ENCODE measurements at places on chromosomes 6 and 20.

DNA sequence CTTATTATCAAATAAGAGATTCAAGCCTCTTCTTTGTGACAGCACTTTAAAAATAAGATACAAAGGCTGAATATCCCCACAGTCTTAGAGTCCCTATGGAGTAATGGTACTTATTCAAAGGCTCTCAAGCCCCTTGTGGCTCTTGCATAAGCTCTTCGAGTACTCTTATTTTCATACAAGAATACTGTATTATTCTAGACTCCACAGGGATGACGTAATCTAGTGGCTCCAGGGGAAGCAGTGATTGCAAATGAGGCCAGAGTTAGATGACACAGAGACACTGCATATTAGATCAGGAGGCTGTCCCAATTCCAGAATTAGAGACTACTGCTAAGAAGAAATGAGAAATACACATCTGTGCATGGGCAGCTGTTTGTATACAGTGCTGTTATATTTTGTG, 1195.9 kb upstream of the MAP3K7 start:
- DNase-seq = no peak

DNA sequence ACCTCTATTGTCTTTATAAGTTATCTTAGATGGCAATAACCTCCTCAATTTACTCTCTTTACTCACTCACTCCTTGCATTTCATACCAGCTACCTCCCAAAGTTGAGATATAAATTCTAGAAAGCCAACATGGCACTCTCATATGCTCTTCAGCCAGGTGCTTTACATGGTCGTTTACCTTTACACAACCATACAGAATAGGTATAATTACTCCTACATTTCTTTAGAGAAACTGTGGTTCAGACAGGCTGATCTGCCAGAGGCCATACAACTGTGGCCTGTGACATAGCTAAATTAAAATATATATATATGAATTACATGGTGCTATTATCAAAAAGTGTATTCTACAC, 45.7 kb downstream of the HBS1L start:
- DNase-seq = no peak

GRCh38 chr20:23013429-23013828, 21.7 kb upstream of the SSTR4 start:
- peak; percentile 91 for DNase-seq

DNA sequence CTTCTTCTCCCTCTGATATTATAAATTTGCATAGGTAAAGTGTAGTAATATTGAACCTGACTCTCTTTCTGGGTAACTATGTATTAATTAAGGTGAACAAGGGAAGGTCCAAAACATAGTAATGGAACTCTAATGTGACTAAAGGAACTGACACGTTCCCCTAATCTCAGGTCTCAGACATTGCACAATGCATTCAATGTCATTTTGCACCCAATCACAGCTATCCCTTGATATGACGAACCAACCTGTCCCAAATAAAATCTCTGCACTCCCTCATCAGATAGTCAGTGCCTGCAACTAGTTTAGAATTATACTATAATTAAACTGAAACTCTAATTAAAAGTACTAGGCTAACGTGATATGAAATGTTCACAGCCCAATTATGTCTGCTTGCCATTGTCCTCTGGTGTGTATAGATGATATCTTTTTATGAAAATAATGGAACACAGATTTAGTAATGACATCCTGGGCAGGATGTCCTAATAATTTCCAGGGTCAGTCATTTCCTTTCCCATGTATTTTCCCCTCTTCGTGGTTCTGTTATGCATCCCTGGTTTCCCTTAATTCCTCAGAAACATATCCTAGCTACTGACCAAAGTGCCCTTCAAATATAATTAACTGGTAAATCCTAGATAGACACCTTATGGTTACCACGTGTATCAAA, 36.8 kb downstream of the PTPRK start:
- no peak for DNase-seq

- DNase-seq = no peak
Measured at GRCh38 chr6:159700970-159701369, 7.9 kb upstream of the SOD2 start.

- DNase-seq = no peak
Measured at GRCh38 chr6:84224251-84224650, 3.2 kb downstream of the CEP162 start.

- DNase-seq = no peak
Measured at GRCh38 chr6:144990784-144991183, 705.6 kb downstream of the UTRN start.

DNA sequence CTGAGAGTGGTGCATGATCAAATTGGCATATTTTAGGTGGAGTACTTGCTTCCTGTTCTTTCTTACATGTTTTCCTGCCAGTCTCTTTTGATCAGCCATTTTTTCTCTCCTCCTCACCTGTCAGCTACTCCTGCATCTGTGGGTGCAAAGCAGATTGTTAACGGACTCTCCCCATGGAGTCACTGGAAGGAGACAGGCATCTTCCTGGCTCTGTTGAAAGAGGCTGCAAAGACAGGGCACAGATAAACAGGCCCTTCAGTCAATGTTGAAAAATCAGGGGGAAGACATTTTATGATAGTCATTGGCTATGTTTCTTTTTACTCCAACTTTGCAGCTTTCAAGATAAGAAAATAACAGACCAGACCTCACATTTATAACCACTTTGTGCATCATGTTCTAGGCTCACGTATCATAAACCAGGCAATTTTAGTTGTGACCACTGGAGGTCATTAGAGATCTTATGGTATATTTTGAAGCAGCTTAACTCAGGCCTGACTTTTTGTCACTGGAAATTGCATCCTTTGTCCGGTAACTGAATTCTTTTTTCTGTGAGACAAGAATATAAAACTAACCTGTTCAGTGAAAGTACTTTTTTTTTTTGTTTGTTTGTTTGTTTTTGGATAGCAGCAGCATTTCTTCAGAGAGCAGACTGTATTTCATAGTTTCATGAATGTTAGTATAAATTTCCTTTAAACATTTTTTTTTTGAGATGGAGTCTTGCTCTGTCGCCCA, 20.1 kb downstream of the ECT2L start:
- DNase-seq = peak; percentile 69

GRCh38 chr6:140441256-140441655, 1066.8 kb upstream of the CITED2 start:
- DNase-seq = peak; percentile 58

DNA sequence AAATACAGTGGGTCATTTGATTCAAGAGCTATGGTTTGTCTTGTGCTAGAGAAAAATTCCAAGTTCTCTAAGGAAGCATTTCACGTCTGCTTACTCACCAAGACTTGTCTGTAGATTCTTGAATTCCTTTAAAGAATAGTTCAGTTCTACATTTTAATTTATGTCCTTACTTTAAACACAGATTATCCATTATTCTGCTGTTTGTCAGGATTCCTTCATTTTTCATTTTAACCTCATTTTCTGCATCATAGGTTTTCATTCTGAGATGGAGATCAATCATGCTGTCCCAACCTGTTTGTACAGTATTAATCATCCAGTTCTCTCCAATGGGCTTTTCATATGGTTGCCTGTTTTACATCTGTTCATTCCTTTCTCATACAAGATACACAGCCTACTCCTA, 24.5 kb upstream of the POPDC3 start:
- DNase-seq = peak; percentile 33

GRCh38 chr6:49072146-49072545, 390.9 kb downstream of the MMUT start:
- DNase-seq = no peak

GRCh38 chr6:215335-216034, 76.8 kb upstream of the DUSP22 start:
- peak; percentile 89 for DNase-seq

GRCh38 chr20:17995967-17996819, 27.4 kb downstream of the MGME1 start:
- DNase-seq = peak; percentile 88

DNA sequence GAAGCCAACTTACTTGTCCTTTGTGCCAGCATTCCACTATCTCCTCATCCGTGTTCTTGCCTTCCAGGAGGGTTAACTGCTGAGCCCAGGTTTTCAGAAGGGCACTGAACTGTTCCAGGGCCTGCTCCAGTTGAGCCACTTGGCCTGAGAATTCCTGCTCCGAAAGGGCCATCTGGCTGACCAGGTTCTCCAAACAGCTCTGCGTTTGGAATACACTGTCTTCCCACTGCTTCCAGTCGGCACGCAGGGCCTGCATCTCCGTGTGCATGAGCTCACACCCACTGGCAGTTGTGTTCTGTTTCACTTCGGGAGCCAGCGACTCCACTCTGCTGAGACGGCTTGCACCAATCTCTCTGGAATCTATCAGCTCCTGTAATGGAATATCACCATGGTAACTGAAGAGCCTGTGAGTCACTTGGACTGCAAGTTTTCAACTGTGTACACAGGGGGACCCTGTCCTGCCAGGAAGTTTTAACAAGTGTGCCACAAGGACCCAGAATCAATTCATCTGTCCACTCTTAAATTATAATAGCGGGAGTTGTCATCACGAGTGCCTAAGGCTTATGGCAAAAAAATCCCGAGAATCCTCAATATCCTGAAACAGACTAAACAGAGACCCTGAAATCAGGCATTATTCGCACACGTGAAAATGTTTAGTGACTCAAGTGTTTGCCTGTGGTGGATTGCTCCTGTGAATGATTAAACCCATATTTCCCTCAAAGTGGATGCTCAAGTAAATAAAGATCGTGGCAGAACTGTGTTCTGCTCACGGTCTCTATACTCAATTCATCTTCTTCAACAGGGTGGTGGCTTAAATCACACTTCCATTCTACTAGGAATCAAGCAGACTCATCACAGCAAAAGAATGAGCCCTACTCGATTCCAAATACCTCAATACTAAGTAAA, 255.9 kb downstream of the SYNE1 start:
- peak; percentile 77 for DNase-seq

DNA sequence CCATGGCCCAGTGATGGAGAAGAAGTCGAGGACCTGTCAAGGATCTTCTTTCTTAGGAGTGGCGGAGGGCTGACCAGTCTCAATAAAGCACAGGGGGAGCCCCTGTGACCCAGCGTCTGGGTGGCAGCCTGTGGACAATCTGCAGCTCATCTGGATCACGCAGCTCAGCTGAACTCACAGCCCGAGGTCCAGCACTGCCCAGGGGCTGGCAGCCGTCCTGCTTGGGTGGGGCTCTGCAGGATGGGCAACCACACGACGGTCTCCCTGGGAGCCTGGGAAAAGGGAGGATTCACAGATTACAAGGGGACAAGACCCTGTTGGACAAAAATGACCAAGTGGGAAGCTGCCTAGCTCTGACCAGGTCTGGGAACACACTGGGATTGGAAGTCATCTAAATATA, 110.8 kb downstream of the MYLK4 start:
- no peak for DNase-seq

GRCh38 chr6:138377844-138378243, at the start of gene SMIM28:
SMIM28 (plus strand) TSS chr6:138377905; CDS start chr6:138378073, 168 bp downstream.
- DNase-seq = no peak

DNA sequence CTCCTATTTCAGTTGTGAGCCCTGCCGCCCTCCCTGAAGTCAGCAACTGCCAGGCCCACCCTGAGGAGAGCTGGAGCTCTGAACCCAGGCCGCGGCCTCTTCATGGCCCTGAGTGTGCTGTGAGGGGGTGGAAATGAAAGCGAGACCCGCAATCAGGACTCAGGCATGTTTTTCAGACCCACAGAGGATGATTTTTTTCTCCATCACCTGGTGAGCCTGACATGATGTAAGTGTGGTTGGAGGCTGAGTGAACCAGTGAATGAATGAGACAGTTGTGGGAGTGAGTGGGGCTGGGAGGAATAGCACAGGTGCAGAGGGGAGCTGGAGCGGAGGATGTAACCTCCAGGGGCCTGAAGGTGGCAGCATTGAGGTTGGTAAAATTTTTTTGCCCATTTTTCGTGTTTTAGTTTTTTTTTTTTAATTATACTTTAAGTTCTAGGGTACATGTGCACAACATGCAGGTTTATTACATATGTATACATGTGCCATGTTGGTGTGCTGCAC, 18.3 kb downstream of the RAET1L start:
- DNase-seq = peak; percentile 43

DNA sequence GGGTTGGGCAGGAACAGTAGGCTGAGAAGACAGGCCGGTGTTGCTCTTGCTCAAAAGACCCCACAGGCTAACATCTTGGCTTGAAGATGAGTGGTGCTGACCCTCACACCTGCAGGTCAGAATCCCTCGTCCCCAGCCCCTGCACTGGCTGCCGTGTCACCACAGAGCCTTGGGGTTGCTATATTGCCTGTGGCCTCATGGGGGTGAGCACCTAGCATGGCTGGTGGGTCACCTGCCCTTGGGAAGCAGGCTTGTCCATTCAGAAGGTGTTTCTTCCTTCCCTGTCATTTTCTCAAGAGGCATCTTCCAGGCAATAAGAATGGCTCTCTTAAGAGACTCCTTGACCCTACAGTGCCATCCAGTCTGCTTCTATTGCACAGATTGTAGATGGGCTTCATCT, 7.7 kb downstream of the SLC22A16 start:
- DNase-seq = no peak

DNA sequence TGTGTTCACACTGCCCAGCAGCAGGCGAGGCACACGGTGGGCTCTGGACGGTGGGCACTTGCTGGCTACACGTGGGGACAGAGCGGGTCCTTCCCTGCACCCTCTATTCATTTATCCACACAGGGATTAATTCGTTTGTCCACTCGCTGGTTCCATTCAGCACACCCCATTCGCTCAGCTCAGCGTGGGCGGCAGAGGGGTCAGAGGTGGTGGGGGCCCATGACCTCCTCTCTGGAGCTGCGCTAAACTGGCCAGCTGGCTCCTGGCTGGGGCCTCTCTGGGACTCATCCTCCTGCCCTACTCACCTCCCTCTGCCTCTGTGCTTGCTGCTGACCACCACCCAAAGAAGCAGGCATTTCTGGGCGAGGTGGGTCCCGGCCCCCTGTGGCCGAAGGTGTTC, 21.4 kb upstream of the RBBP8NL start:
- no peak for DNase-seq

GRCh38 chr20:63369724-63370617, 8.8 kb upstream of the CHRNA4 start:
- no peak for DNase-seq

GRCh38 chr6:123715006-123715863, 78.5 kb upstream of the TRDN start:
- peak; percentile 28 for DNase-seq

DNA sequence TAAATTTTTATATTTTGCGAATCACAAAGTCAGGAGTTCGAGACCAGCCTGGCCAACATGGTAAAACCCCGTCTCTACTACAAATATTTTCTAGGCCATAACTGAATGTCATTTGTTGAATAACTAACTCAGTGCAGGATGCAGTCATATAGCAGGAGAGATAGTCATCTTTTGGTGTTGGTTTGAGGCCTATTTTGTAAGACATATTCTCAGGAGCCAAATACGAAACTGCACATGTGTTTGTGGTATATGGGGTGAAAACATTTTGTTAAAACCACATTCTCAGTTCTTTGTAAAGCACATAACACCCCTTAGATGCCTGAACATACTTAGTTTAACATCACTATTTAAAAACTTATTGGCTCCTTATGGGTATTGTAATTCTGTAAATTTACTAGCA, 4.7 kb upstream of the ENPP5 start:
- DNase-seq = no peak

- no peak for DNase-seq
Measured at GRCh38 chr6:44333273-44333919, 9.1 kb upstream of the SPATS1 start.

- DNase-seq = peak; percentile 34
Measured at GRCh38 chr6:15299430-15300131, 53.7 kb downstream of the JARID2 start.

GRCh38 chr20:53829255-53829723, 235.7 kb upstream of the ZNF217 start:
- DNase-seq = peak; percentile 99

GRCh38 chr6:79438030-79438429, 99.2 kb downstream of the LCA5 start:
- DNase-seq = no peak

Data from PC-3 (cell line).